ENCODE measurements at places on chromosomes 5 and 9. TPM values are rescaled to one million over a fixed set of nuclear protein-coding genes. Genes with fewer than 3 reads are reported as not detected.

Gene CKMT2
- total RNA-seq, result not detected

Gene CETN3
- total RNA-seq, result 15.7 TPM

Gene KIF24
- total RNA-seq, result 2.2 TPM

Gene NR5A1
- total RNA-seq, result not detected

Gene PCDHGA8
- total RNA-seq, result 0.51 TPM

Gene ASPN
- not detected for total RNA-seq

Gene LRRTM2
- not detected for total RNA-seq

Gene MPDZ
- total RNA-seq, result 14.1 TPM

Gene PCDHB3
- not detected for total RNA-seq

Gene CERCAM
- 57.5 TPM for total RNA-seq

Gene TAF1L
- not detected for total RNA-seq

Measured in airway epithelial cell (primary cell).